Ureter (tissue), 1 donor: ENCODE measurements at places on chromosomes 7 and 10. TPM values are rescaled to one million over a fixed set of nuclear protein-coding genes. Genes with fewer than 3 reads are reported as not detected.
A peak's percentile ranks its signal among the peaks of the same experiment; 100 is the strongest.

The TWNK gene
- total RNA-seq = 13.7 TPM

The WNT16 gene
- 0.10 TPM for total RNA-seq

The NEURL1 gene
- 1.2 TPM for total RNA-seq

GRCh38 chr7:47418601-47419309 lies 163.2 kb downstream of the TNS3 start:
- DNase-seq = peak; percentile 35

DNA sequence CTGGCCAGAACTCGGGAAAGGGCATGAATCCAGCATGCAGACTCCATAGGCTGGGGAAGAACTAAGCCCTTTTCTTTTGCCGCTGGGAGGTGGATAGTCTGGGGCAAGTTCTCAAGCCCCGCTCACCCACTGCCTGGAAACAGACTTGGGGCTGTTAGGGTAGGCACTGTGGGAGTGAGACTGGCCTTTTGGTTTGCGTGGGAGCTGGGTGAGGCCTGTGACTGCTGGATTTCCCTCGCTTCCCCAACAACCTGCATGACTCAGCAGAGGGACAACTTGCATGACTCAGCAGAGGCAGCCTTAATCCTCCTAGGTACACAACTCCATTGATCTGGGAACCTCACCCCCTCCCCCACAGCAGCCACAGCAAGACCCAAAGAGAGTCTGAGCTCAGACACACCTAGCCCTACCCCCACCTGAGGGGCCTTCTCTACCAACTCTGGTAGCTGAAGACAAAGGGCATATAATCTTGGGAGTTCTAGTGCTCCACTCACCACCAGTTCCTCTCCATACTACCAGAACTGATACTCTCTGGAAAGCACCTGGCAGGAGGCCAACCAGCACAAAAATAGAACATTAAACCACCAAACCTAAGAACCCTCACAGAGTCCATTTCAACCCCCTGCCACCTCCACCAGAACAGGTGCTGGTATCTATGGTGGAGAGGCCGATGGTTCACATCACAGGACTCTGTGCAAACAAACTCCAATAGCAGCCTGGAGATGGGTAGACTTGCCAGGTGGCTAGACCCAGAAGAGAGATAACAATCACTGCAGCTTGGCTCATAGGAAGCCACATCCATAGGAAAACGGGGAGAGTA lies 81.4 kb upstream of the LAMB4 start:
- no peak for DNase-seq

- no peak for DNase-seq
Measured at GRCh38 chr10:105742184-105742583, 1101.1 kb downstream of the SORCS3 start.
